ENCODE measurements at places on chromosomes 1 and 21.

DNA sequence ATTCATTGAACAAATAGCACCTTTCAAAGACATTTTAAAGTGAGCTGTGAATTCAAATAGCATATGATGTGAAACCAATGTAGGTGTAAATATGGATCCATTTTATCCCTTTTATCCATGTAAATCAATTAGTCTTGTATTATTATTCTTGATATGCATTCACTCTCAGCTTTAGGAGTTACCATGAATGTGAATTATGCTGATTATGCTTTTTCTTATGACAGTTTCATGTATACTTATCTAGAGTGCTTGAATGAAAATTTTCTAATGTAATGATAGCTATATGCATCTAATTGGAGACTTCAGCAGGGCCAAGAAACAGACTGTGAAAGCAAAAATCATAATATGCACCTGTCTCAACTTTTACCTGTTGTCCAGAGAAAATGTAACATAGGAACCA, 226.6 kb upstream of the ST6GALNAC5 start:
- no peak for DNase-seq

GRCh38 chr21:41964171-41964570, 10.4 kb upstream of the C2CD2 start:
- no peak for DNase-seq

GRCh38 chr1:190353538-190354101, 124.0 kb downstream of the BRINP3 start:
- no peak for DNase-seq

GRCh38 chr21:42524341-42525028, 10.8 kb downstream of the SLC37A1 start:
- peak; percentile 61 for DNase-seq

DNA sequence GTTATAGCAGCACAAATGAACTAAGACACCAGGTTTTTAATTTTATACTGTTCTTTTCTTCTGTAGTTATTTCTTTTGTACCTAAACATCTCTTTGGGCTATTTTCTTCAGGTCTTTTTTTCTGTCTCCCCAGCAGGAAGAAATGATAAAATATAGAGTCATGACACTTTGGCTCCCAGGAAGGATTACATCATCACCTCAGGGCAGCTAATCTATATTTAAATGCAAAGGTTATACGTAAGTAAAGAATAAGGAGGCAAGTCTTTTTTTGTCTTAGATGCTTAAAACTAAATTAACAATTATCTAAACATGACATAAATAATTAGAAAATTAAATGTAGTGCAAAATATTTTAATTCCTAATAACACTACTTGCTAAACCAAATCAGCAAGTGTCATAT, 57.0 kb downstream of the WARS2 start:
- no peak for DNase-seq

- no peak for DNase-seq
These were observed 30.0 kb downstream of the PRKACB start for GRCh38 chr1:84174051-84174556.

DNA sequence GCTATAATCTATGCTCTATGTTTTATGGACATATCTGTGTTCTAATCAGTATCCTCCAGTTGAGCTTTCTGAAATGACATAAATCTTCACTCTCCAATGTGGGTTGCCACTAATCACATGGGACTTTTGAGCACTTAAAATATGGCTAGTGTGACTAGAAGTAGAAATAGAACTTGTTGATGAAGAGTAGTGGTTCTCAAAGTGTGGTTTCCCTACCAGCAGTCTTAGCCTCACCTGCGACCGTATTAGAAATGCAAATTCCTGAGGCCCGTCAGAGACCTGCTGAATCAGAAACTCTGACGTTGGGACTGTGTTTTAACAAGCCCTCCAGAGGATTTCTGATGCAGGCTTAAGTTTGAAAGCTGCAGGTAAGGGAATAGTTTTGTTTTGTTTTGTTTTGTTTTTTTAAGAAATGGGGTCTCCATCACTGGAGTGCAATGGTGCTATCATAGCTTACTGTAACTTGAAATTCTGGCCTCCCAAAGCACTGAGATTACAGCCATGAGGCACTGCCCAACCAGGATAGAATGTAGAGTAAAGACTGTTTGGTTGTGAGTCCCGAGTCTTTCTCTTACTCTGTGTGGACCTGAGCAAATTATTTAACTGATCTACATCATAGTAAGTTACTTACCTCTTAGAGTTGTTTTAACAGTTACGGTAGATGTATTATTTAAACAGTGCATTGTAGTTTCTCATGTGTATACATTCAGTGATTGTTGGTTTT, 21.7 kb downstream of the GLRX2 start:
- no peak for DNase-seq

GRCh38 chr1:158283965-158284364, 5.8 kb upstream of the CD1C start:
- DNase-seq = no peak

DNA sequence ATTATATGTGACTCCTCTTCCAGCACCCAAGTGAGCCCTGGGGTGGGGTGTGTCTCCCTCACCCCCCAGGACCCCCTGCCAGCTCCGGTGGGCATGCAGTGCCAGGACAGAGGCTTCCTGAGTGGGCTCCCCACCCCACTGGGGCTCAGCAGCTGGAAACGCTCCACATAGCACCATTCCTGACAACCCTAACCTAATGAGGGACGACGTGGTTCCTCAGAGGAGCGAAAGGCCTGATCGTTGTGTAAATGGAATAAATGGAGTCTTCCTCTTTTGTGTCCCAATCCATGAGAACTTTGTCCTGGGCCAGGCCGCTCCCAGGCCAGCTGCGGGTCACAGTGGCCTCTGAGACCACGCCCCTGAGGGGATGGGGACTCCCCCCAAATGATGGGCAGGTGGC, 1.8 kb upstream of the TSPEAR start:
- no peak for DNase-seq

GRCh38 chr1:156738916-156739315, 2.0 kb downstream of the MRPL24 start:
- DNase-seq = no peak

GRCh38 chr1:116663821-116664220, 3.7 kb downstream of the IGSF3 start:
- DNase-seq = no peak
